ENCODE measurements at places on chromosomes 7 and 10. TPM values are rescaled to one million over a fixed set of nuclear protein-coding genes. Genes with fewer than 3 reads are reported as not detected.

DNA sequence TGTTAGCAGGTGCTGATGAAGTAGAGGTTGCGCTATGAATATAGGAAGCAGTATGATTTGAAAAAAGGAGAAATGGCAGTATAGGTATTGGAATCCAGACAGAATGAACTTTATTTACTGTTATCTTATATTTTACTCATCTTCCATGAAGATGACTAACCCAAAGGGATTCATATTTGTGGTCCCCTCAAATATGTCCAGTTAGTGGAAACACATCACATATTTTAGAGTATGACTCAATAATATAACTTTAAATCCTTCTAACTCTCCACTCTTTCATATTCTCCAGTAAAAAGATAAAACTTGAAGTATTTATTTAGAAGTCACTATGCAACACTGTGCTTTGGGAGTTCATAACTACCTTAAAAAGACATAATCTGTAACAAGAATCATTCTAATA, 286.5 kb upstream of the LRRTM3 start:
- DNase-seq = no peak

- DNase-seq = peak; percentile 92
Observed at GRCh38 chr7:47392241-47392759, 189.6 kb downstream of the TNS3 start.

GRCh38 chr7:106807474-106807873, 57.6 kb upstream of the PIK3CG start:
- no peak for DNase-seq

DNA sequence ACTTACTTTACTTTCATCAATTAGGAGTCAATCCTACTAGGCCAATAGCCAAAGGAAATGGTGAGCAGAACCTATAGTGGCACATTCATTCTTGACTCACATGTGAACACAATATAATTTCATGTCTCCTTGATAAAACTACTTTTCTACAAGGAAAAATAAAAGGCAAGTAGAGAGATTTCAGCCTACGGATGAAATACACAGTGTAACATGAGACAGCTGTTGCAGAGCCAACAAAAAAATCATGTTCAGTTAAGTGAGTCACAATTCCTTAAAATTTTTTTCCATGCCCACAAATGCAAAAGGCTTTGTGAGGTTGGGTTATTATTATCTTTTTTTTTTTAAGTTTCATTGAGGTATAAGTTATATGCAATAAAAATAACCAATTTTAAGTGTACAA, 54.8 kb downstream of the GPR141 start:
- DNase-seq = no peak

The CCDC172 gene
- not detected for total RNA-seq

DNA sequence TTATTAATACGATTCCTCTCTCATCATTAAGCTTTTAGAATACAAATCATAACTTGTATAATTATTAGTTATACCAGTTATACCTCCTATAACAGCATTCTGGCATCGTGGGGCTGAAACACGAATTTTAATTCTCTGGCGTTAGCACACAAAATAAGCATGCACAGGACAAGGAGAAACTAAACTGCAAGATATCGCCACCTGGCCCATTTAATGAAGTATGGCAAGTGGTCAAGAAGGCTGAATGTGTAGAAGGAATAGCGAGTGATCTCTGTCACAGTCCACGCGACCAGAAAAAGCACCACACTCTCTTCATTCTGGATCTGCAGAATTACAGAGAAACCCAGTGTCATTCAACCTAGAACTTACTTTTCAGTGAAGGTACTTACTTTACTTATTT, 18.1 kb downstream of the HACD1 start:
- DNase-seq = no peak

DNA sequence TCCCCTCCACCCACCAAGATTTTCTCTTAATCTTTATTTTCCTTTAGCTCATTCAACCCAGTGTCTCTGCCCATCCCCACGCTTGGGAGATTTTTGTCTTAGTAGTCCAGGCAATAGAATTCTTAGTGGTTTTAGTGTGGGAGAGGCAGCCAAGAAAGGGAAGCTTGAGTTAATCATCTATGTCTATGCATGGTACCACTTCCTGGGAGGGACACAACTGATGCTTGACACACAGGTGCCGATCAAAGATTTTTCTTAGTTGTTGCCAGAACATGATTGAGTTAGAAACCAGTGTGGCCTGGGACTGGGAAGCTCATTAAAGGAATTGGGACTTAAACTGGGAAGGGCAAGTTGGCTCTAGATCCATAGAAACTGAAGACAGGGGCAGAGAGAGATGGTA, 3.1 kb downstream of the STRA8 start:
- DNase-seq = no peak

GRCh38 chr7:76106893-76107292, 59.0 kb downstream of the MDH2 start:
- DNase-seq = no peak

GRCh38 chr10:88831709-88832108, 19.9 kb downstream of the ANKRD22 start:
- DNase-seq = no peak

GRCh38 chr10:7333961-7334641, 76.7 kb downstream of the SFMBT2 start:
- DNase-seq = peak; percentile 39

DNA sequence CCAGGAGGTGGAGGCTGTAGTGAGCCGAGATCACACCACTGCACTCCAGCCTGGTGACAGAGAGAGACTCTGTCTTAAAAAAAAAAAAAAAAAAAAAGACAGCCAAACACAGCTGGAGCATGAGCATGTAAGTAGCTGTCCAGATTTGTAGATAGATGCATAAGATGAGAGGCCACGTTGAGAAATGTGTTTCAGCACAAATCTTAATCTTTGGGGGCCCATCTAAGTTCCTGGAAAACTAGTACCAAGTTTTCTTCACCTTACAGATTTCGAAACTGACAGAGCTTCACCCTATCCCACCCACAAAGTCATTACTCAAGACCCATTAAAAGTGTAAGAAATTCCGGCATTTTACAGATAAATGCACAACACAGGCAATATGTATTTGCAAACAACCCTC, 208.2 kb downstream of the PARD3 start:
- no peak for DNase-seq

DNA sequence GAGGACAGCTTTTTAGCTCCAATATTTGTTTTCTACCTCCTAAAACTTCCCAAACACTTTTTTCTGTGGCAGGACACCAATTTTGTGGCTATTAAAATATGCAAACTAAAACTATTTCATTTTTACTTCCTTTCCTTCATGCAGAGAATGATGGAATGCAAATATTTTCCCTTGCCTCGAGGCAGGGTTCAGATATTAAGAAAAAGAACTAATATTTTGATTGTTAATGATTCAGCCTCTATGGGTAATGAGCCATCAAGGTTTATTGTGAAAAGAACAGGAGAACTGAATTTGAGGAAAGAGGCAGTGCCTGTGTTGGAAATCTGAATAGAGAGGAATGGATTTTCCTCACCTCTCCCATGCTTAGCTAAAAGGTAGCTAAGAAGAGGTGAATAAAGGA, 43.1 kb upstream of the CASD1 start:
- DNase-seq = no peak

DNA sequence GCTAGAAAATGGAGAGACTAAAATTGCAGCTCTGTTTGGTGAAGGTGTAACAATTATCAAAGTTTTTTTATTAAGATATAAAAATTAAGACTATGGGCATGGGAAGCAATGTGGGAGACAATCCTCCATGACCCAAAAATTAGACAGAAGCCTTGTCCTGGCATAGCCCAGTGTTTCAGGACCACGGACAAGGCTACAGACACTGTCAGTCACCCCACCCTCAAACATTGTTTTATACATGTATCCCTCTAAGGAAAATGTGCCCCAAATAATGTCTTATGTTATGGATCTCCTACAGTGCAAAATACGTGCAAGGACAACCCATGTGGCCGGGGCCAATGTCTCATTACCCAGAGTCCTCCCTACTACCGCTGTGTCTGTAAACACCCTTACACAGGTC, 24.0 kb downstream of the HABP2 start:
- DNase-seq = no peak

- no peak for DNase-seq
Observed at GRCh38 chr10:99123851-99124250, 111.8 kb downstream of the HPSE2 start.

The FANK1 gene
- total RNA-seq = 23.7 TPM

- no peak for DNase-seq
Observed at GRCh38 chr10:93598157-93598556, 2.9 kb downstream of the RBP4 start.

DNA sequence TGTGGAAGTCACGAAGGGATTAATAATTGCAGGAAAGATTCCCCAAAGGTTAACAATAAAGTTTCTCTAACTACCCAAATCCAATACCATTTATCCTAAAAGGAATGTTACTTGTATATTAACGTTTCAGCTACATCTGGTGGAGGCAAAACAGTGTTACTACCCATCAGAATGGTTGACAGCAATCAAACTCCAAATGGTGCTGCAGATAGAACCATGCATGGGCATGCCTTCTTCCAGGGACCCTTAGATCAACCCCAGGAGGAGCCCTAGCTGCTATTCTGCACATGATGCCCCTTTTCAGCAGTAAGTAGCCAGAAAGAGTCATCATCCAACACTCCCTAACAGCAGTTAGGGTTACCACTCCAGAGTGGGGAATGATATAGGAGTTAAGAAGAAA, 336.3 kb downstream of the GRID1 start:
- DNase-seq = peak; percentile 7

GRCh38 chr10:33862536-33863105, 528.2 kb upstream of the NRP1 start:
- no peak for DNase-seq

DNA sequence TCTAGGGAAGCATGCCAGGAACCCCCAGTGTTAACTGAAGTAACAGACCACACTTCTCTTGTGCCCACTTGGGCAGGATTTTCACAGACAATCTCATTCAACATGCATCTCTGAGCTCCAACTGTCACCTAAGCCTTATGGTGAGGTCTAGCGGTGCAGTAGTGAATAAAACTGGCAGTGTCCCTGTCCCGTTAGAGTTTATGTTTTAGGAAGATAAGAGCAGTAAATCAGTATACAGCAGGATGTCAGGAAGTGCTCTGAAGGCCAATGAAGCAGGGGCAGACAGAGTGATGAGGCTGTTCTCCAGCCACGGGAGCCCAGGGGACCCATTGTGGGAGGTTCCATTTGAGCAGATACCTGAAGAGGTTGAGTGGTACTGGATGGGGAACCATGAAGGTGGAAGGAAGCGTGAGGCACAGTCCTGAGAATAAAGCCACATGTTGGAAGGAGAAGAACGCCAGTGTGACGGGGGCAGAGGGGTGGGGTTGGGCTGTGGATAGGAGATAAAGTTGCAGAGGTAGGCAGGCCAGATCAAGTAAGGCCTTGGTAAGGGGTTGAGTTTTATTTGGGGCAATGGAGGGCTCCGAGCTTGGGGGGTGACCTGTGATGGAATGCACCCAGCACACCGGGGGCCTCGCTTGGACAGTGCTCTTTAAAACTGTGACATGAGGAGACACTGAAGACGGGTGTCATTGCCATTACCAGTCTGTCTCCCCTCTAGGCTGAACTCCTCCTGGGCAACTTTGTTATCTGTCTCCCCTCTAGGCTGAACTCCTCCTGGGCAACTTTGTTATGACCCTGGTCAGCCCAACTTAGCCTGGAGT, 6.6 kb downstream of the GDF10 start:
- DNase-seq = no peak

- DNase-seq = no peak
Observed at GRCh38 chr10:125156196-125156595, 4.2 kb downstream of the CTBP2 start.

The CCDC146 gene
- 6.5 TPM for total RNA-seq

DNA sequence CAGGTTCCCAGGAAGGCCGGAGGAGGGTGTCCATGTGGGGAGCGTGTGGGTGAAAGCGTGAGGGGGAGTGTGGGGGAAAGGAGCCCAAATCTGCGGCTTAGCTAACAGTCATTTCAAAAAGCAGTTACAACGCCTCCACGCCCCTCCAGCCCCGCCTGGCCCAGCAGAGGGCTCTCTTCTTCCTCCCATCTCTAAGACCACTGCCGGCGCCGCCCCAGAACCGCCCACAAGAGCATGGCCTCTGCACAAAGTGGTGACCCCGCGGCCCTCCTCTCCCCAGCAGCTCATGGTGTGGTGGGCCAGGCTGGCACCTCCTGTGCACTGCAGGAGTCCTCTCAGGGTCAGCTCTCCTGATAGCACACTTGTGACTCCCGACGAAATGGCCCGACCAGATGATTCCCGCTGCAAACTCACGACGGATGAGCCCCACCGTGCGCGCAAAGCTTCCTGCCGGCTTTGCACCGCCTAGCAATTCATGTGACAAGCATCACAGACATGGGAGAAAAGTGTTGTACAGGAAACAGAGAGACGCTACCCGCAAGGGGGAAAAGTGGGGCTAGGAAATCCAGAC, 12.4 kb upstream of the HUS1 start:
- peak; percentile 82 for DNase-seq

The ATOH7 gene
- 0.22 TPM for total RNA-seq

The C10orf62 gene
- total RNA-seq = 1.1 TPM

The CABCOCO1 gene
- total RNA-seq = not detected

The ANKRD2 gene
- total RNA-seq = 1.1 TPM

DNA sequence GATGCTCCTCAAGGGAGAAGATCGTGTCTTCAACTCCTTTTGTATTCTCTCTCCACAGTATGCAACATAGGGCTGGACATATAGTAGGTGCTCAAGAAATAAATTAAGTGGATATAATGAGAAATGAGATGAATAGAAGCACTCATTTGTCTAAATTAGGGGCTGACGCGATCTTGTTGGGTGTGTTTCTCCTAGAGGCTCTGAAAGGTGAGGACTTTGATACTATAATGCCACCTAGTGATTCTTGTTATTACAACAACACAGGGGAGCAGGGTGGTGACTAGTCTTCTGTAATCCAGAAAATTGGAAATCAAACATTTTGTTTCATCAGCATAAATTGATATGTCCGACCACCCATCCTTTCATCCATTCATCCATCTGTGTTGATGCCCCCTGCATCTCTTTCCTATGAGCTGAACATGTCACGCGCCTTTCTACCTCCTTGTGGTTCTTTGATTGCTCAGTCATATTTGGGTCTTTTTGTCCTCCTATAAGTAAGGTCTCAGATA, 3.5 kb upstream of the CFAP58 start:
- DNase-seq = no peak

The IFIT5 gene
- 27.3 TPM for total RNA-seq

The CYP2E1 gene
- 4.2 TPM for total RNA-seq

DNA sequence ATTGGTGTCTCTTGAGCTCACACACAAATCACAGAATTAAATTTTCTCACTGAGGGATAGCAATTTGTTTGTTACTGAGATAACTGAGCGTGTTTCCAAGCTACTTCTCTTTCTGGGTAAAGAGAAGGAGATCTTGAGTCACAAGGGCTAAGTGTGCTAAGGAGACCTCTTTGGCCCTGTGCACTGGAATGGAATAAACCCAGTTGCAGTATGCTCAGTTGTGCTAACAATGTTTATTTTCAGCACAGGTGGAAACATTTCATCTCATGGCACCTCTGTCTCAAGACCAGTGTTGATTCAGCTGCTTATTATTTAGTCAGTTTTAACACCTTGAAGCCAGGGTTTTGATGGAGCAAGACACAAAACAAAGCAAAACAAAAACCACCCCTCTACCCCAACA, 22.5 kb upstream of the UBE2H start:
- no peak for DNase-seq
